GM12891 (cell line): ENCODE measurements at places on chromosomes 6 and 20.

DNA sequence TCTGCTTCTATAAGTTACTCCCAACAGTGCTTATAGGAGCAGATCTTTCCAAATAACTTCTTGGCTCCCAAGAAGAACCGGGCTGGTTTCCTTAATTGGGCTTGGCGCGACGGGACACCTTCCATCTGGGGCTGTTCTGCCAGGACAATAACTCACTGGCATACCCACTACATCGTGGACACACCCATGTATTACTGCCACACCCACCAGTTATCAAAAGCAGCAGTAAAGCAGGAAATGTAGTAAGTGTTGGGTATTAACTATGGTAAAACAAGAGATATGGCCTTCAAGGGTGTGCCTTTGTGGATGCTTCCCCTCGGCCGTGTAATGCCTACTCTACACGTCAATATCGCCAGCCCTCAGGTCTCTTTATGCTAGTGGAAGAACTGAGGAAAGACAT, 24.7 kb downstream of the CNKSR3 start:
- no peak for DNase-seq

GRCh38 chr6:52639493-52639892, 31.4 kb upstream of the TMEM14A start:
- no peak for DNase-seq

DNA sequence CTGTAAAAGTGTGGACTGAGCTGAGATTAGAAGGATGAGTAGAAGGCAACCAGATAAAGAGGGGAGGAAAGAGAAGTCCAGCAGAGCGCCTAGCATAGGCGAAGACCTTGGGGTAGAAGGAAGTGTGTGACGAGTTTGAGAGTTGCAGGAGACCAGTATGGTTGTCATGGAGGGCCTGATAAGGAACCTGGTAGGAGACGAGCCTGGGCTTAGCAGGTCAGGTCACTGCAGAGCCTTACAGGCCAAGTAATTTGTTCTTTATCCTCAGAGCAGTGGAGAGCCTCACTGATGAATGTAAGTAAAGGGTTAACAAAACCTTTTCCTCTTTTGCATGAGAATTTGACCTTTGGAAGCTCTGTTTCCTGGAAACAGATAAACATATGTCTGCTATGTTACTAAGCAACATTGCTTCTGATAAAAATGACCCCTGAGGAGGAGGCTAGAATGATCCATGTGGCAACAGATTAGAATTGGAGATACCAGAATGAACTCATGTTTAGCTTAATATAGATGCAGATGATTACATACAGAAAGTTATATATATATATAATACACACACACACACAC, 2.9 kb upstream of the TMEM74B start:
- no peak for DNase-seq

DNA sequence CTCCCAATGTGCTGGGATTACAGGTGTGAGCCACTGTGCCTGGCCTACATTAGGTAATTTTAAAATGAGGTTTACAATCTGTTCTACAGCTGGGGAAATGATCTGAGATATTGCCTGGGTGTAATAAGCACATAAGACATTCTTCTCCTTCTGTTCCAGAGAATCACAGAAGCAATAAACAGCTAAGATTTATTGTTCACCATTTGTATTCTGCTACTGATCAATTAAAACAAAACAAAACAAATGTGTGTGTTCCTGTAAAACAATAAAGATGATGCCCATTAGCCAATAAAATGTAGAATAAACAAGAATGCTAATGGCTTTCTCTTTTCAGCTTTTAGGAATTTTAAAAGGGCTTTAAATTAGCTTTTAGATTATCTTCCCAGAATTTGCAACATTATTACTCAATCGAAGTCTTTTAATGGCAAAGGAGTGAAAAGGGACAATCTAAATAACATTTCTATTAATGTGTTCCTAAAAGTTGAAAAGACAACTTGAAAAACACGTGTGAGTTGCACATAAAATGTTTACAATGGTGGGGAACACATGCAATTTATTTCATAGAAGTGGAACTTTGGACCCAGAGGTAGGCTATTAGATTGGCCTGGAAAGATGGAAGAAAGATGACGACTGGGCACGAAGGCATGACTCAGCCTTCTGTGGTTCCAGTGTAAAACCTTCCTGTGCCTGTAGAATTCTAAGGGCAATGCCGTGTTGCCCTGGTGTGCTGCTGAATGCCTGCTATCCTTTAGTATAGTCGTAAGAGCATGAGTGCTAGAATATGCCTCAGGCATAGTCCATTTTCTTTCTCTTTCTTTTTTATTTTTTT, 29.0 kb upstream of the DEK start:
- DNase-seq = no peak

DNA sequence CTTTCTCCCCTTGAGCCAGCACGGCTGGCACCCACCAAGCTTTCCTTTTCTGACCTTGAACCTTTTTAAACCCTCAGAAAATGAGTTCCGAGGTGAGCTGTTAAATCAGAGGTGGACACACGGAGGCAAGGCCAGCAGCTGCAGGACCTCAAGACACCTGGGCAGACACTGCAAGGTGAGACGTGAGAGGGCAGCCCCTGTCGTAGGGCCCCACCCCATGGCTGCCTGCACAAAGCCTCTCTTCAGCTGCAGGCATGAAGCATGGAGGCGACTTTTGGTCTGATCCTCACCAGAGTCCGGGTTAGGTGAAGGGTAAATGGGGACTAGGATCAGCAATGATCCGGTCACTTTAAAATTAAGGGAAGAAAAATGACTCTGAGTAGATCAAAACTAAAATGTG, 25.7 kb downstream of the MYT1 start:
- no peak for DNase-seq

DNA sequence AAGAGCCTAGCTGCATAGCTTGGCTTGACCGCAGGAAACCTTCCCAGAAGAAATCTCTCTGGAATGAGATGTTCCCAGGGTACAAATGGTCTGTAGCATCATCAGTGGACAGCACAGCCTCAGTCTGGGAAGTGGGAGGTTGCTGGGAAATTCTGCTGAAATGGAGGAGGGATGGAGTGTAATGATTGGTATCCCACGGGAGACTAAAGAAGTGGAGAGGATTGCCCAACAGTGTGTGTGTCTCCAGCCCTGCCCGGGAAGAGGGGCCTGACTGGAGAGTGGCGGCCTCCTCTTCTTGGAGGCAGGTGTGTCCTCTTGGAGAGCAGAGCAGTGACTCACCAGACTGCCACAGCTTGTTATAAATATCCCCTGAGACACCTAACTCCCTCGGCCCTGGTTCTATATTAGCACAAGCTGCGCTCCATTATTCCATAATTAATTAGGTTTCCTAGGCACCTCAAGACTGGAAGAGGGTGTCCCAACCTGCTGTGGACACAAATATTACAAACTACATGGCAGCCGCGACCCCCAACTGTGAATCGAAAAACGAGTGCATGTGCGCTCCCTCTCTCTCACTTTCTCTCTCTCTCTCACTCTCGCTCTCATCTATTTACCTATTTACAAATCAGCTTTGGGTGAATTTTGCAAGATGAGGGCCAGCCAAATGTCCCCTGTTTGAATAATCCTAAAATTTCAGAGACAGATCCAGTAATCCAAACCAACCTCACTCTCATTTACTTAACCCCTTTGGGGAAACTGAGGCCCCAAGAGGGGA, 68.8 kb downstream of the FGD2 start:
- no peak for DNase-seq
